CD4-positive, alpha-beta T cell treated with Interleukin-17A for 1 hour (primary cell): ENCODE measurements at places on chromosomes 5 and 9.

DNA sequence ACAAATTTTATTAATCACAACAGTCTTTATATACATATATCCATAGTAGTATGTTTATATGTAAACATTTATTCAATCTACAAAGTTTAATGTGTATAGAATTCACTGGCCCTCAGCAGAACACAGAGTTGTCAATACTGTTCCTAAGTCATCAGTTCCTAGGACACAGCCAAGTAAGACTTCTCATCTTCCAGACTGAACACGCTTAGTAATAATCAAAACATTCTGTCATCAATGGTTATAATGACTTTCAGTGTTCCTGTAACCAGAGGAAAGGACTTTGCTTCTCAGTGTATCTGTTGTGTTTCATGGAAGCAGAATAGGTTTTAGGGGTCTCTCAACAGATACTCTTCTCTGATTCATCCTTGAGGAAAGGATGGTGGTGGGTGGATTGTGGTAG is 82.2 kb downstream of the SMIM23 start:
- DNase-seq: no peak

DNA sequence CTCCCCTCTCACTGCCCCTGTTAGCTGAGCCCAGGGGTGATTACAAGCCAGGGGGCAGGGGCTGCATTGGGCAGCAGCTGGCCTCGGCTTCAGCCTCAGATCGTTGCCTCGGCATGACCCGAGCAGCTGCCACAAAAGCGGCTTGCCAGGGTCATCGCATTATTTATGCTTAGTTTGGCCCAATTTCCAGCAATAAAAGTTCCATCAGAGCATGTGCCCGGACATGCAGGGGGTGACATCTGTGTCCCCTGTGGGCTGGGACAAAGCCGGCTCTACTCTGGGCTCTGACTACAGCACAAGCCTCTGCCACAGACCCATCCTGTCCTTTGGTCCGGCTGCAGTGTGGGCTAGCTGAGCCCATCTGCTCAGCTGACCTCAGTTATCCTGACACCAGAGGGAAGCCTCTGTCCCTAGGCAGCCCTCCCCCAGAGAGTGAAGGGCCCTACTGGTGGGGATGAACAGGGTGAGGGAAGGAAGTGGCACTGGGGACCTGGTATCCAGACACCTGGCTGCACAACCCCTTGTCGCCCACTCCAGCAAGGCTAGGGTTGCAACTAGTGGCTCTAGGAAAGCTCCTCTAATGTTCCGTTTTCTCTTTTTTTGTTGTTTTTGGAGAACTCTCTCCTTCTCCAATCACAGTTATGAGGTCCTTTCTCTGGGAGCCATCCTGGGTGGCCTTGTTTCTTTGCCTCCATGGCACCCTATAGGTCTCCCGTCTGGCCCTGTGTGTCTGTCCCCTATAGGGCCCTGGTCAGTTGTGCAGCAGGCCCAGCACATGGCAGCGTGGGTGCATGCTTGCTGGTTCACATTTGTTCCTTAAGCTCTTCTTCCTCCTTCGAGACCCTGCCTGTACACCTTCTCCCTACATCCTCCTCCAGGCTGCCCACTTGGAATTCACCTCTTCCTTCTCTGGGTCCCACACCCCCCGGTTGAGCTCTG is 13.3 kb upstream of the GADD45G start:
- DNase-seq: no peak

- no peak for DNase-seq
Observed at GRCh38 chr9:3662671-3663070, 136.9 kb upstream of the RFX3 start.

GRCh38 chr5:5195128-5195918 is 55.2 kb downstream of the ADAMTS16 start:
- DNase-seq: no peak

DNA sequence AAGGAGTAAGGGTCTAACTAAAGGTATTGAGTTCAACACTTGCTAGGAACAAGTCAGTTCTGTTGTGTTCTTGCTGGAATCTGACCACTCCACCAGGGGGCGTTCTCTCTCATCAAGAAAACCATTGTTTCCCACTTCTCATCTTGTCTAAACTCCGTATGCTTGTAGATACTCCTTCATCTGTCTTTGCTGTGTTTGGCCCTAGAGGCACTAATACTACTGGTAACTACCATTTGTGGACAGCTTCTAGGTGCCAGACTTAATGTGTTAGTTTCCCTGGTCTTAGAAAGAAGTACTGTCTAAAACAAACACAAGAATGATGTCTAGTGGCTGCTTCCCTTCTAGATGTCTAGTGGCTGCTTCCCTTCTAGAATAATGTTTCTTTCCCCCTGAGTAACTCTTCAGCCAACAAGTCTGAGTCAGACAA is 18.7 kb upstream of the PTPDC1 start:
- peak; percentile 71 for DNase-seq

- DNase-seq: no peak
Observed at GRCh38 chr5:115735108-115735998, 81.1 kb downstream of the CDO1 start.

GRCh38 chr9:110710420-110710819 is 41.8 kb downstream of the MUSK start:
- DNase-seq: no peak

GRCh38 chr5:171420431-171421241 is 1.2 kb downstream of the FGF18 start:
- no peak for DNase-seq

DNA sequence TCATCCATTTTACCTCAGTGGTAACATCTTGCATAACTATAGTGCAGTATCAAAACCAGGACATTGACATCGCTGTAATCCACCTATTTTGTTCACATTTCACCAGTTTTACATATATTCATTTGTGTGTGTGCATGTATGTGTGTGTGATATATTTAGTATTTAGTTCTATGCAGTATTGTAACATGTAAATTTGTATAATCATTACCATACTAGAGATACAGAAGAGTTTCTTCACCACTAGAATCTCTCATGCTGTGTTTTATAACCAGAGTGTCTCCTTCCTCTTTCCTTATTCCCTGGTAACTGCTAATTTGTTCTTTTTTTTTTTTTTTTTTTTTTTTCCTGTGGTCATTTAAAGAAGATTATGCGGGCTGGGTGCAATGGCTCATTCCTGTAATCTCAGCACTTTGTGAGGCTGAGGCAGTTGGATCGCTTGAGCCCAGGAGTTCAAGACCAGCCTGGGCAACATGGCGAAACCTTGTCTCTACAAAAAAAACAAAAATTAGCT is 11.0 kb downstream of the RASA1 start:
- no peak for DNase-seq

DNA sequence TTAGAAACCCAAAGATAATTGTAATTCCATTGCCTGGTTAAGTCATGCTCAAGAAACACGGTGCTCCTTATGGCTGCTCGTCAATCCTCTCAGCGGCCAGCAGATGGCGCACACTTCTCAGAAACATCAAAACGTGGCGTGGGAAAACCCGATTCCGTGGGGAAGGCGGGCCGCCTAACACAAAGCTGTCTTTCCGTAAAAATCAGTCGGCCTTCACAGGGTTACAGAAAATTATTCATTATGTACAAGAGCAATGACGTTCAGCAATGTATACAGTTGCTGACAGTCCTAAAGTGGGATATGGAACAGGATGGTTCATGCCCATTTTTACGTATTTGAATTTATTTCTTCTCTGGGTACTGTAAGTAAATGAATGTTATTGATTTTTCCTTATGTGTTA is 83.5 kb downstream of the PDE4D start:
- DNase-seq: peak; percentile 54

GRCh38 chr9:120735415-120736126 is 21.3 kb upstream of the MEGF9 start:
- DNase-seq: peak; percentile 13

- no peak for DNase-seq
Observed at GRCh38 chr9:114419796-114420195, 32.0 kb upstream of the AKNA start.

DNA sequence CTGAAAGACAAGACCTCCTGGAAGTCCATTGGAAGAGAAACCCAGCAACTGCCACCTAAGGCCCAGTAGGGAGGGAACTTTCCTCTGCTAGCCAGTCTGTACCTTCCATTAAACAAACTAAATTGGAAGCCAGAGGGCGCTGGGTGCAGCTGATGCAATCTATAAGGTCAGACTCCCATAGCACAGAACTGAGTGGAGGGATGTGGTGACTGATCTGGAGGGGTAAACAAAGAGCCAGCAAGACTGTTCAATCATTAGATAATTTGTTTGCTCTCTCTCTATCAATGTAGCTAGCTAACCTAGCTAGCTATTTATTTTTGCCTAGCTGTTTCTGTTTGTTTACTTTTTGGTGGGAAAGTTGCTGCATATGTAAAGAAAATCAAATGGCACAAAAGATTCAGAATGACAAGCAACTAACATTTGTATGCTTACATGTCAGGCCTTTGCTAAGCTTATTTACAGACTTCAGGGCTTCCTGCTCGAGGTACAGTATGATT is 291.8 kb upstream of the DAB2 start:
- DNase-seq: peak; percentile 33

- DNase-seq: peak; percentile 28
Observed at GRCh38 chr9:87276327-87276841, 221.3 kb upstream of the DAPK1 start.

DNA sequence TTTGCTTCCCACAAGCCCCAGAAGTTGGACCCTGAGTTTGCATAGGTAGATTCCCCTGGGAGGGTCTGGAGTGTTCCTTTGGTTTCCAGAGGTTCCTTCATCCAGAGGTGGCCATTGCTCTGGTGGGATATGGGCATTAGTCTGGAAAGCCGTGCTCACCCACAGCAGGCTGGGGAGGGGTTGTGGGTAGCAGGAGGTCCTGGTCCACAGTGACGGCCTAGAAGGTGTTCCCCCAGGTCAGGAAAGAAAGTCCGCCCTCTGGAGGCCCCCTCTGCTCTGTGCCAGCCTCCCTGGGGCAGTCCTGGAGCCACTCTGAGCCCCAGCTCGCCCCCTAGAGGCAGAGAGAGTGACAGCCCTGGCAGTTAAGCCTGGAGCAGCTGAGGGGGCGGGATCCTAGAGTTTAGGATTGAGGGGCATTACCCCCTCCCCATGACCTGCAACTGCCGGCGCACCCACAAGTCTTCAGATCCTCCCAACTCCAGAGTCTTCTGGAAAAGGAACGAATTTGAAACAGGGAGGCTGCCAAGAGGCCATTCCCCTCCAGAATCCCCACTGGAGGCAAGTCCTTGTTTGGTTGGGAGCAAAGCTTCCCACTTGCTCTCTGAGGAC is 36.8 kb downstream of the NDST1 start:
- DNase-seq: peak; percentile 55

- DNase-seq: peak; percentile 43
Observed at GRCh38 chr5:175517824-175518450, 39.6 kb downstream of the SFXN1 start.

GRCh38 chr9:22028394-22028793 is 19.3 kb upstream of the CDKN2B start:
- DNase-seq: no peak

DNA sequence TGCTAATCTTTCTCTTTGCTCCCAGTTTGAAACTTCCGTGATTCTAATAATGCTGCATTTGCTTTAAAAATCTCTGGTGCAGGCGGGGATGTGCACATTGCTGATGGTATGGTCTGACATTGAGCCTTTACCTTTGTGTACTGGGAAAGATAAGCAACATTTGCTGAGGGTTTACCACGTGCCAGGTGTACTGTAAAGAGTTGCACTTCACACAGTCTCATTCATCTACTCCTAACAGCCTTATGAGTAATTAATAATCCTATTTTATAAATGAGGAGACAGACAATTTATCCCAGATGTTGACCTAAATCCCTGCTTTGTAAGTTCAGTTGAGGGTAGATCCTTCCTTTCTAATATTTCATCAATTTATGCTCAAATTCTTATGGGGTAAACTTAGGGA is 726 bp upstream of the ADGRV1 start:
- DNase-seq: no peak

- no peak for DNase-seq
Observed at GRCh38 chr5:176679365-176680225, 32.3 kb downstream of the TSPAN17 start.

GRCh38 chr9:131056781-131057506 is 39.4 kb upstream of the AIF1L start:
- no peak for DNase-seq

DNA sequence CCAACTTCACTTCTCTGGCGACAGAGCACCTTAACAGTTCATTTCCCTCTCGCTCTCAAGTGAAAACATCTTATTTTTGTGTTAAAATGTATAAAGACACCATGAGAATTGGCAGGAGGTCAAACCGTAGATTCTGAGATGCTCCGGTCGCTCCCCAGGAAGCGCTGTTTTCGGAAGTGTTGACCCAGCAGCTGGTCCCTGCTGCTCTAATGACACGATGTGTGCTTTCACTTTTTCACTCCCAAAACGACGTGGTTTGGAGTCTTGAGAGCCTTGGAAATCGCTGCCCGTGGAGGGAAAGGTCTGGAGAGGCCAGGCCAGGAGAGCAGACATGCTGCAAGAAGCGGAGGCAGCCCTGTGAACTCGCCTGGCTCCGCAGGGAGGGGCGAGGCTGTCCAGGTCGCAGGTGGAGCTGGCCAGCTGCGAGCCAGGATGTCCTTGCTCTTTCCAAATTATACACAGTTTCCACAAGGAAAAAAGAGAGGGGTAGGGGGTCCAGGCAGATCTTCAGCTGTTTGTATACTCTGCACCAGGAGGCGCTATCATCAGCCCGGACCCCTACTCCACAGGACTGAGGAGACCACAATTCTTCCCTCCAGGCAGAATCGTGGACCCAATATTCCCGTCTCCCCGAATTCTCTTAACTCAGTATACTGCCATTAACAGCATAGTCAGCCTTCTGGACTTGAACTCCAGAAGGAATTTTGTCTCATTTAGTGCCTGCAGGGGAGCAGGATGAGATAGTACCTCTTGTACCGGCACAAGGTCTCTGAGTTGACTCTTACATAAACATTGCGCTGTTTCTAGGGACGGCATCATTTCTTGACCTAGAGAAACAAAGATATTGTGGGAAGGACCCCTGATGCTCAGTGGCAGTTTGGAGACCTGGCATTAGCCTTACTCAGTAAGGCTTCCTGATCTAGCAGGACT is 248.6 kb upstream of the ANKRD55 start:
- peak; percentile 37 for DNase-seq

- peak; percentile 87 for DNase-seq
Observed at GRCh38 chr9:33081128-33081851, 4.8 kb upstream of the SMU1 start.

DNA sequence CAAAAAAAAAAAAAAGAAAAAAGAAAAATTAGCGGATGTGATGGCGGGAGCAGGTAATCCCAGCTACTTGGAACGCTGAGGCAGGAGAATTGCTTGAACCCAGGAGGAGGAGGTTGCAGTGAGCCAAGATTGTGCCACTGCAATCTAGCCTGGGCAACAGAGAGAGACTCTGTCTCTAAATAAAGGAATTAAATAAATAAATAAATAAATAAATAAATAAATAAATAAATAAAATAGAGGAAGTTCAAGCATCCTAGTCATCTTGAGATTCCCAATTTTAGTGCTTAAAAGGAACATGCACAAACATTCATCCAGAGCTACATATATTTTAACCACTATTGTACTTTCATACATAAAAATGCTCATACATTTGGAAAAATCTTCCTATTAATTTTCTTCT is 61.2 kb upstream of the GABRA1 start:
- DNase-seq: no peak

GRCh38 chr5:180074462-180074861 is 2.9 kb upstream of the RNF130 start:
- no peak for DNase-seq

DNA sequence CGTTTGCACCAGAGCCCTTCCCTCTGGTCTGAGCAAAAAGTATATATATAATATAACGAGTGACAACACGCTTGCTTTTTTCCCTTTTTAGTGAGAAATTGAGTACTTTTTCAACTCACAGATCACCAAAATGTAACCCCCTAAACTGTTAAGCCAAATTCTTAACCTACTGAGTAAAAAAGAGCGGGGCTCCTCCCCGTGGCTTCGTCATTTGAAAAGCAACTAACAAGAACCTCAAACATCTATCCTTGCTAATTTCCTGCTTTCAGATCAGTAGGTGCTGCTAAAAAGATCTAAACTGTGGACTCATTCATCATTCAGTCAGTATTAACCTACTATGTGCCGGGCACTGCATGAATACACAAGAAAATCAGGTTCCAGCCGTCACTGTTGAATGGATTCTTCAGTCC is 1.0 kb upstream of the PTBP3 start:
- DNase-seq: peak; percentile 62
